ENCODE measurements at places on chromosomes 5 and 9. TPM values are rescaled to one million over a fixed set of nuclear protein-coding genes. Genes with fewer than 3 reads are reported as not detected.

CCNI2 gene
- not detected for total RNA-seq

FAM200C gene
- 4.1 TPM for total RNA-seq

APBB3 gene
- total RNA-seq = 6.8 TPM

INSL6 gene
- total RNA-seq = not detected

TAF11L5 gene
- total RNA-seq = not detected

DNA sequence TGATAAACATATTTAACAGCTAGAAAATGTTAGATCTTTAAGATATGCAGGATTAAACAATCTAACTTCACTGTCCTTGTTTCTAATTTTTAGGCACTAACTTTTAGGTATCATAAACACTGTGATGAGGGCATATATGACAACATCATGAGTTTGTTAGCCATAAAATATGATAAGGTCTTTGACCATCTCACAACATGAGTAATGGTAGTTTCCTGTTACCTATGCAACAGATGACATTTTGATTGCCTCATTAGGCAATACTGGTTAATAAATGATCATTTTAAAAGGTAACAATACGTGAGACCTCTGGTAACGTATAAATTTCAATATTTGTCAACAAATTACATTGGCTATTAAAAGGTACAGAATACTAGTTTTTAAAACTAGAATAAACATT, 613.5 kb downstream of the PDE4D start:
- DNase-seq = no peak

GRCh38 chr5:41524174-41524573, 13.8 kb upstream of the PLCXD3 start:
- no peak for DNase-seq

DNA sequence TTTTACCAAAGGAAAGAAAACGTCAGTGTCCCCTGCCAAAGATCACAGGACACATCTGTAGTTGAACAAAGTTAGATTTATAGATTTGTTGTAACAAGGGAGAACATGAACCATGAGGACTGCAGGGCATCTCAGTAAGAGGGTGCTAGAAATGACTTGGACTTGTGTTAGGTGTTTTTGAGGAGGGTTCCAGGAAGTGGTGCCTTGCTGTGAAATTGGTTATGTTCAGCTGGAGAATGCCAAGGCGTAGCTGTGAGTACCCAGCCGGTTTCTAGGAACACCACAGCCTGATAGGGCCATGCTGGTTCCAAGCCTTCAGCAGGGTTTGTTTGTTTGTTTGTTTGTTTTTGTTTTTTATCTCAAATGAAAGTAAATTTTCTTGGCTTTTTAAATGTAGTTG, 5.3 kb downstream of the SPEF2 start:
- no peak for DNase-seq

GRCh38 chr5:64939772-64940510, 171.2 kb downstream of the CWC27 start:
- DNase-seq = no peak

DNA sequence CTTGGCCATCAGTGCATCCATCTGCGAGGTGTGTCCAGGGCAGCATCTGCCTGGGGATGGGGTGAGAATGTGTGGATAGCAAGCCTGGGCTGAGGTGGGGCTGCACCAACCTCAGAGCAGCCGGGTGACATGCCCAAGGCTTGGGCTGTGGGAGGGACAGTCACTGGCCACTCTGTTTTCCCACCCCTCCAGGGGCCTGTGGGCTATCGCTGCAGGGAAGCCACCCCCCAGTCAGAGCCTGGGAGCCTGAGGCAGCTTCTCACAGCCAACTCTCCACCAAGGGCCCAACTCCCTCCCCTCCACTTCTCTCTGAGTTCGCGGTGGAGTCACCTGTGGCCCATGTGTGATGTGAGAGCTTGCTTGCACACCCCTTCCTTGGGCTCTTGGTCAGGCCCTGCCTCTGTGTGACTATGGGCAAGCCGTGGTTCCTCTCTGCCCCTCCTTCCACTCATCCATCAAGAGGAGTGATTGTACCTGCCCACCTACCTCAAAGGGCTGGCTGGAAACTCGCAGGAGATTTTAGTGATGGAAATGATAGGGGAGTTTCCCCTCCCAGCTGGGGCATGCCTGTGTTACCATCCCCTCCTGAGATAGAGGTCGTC, 54.8 kb downstream of the DAB2IP start:
- no peak for DNase-seq

DNA sequence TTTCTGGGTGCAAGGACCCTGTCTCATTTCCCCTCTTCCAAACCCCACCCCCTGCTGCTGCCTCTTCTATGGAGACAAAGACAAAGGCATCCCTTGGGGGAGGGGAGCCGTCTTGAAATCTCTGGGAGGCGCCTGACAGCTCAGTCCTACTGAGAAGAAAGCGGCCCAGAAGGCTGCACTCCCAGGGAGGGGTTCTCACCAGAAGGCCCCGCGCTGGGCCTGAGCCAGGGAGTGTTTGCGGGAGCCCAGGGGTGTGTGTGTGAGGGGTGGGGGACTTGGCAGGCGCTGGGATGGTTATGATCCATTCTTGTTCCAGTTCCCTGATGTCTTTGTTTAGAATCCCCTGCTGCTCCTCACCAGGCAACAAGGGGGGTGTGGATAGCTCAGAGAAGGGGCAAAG, 45.7 kb upstream of the ALDH1B1 start:
- no peak for DNase-seq

GRCh38 chr9:28163619-28164018, 590.3 kb upstream of the C9orf72 start:
- no peak for DNase-seq

- DNase-seq = no peak
Measured at GRCh38 chr5:25955337-25955736, 1083.0 kb downstream of the CDH9 start.

DNA sequence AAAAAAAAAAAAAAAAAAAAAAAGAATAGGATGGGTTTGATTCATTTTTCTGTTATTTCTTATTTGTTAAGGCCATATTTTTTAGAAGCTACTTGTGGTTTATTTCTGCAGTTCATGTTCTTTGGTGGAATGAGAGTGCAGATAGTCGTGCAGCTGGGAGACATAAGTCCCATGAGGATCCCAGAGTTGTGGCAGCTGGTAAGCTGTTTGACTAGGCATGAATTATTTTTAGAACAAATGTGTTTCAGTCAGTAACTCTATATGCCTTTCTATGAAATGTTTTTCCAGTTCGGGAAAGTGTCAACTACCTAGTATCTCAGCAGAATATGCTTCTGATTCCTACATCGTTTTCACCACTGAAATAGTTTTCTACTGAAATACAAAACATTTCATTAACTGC, 5.0 kb upstream of the NIPSNAP3B start:
- no peak for DNase-seq

- DNase-seq = no peak
Measured at GRCh38 chr9:136550439-136551289, 4.8 kb upstream of the NOTCH1 start.

DNA sequence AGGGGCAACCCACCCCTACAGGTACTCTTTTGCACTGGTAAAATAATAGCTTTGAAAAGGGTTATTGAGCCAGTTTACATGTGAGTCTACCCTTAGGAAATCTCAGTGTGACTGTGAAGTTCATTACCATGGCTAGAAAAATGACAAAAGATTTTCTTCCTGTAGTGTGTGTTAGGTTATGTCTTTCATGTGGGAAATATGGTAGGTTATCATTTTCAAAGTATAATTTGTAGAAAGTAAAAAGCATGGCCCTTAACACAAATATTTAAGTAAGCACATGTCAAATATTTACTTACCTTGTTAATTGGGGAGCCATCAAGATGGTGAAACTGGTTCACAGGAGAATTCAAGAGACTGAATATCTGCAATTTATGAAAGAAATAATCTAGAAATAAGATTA, 37.3 kb upstream of the PLPP1 start:
- DNase-seq = no peak

DNA sequence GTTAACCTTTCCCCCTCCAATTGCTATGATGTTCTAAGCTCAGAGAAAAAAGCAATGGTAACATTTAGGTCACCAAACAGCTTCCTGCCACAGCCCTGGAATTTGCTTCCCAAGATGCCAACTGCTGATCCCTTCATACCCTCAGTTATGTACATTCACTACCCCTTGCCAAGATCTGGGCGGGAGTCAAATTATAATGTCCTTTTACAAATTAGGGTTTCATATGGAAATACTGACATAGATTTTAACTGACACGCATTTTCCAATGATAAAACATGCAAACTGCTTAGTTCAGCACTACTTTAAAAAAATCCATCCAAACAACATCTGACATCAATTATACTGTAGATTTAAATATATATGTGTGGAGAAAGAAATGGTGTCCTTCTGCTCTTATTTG, 5.0 kb downstream of the LOX start:
- no peak for DNase-seq

All from esophagus muscularis mucosa (tissue), 4 donors.